Right atrium auricular region (tissue), 2 donors: ENCODE measurements at places on chromosomes 11 and 22. TPM values are rescaled to one million over a fixed set of nuclear protein-coding genes. Genes with fewer than 3 reads are reported as not detected.

DNA sequence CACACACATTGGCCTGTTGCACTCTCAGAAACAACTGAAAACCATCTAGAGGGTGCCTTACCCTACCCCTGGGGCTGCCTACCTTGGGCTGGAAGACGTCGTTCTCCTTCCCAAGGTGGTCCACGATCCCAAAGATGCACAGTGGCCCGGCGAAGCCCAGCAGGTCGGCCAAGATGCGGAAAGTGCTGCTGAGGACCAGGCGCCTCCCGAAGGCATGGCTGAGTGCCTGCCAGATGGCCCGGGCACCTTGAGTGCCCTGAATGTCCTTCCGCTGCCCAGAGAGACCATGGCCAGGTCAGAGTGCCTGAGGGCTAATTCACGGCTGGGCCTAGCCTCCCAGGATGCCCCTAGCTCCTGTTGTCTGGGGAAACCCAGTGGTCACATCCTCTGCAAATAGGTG, 16.2 kb downstream of the ABCC8 start:
- H3K27ac ChIP-seq, result no peak overlapping the region
- no peaks in the 10 kb centered on the region for H3K4me1 ChIP-seq
- H3K4me3 ChIP-seq, result no peak overlapping the region

GRCh38 chr22:22662095-22662494, 17.7 kb downstream of the GGTLC2 start:
- H3K4me3 ChIP-seq, result no peak overlapping the region
- no peak for DNase-seq
- no peak overlapping the region for H3K27ac ChIP-seq
- H3K27me3 ChIP-seq, result no peaks in the 10 kb centered on the region
- no peaks in the 10 kb centered on the region for H3K36me3 ChIP-seq

DNA sequence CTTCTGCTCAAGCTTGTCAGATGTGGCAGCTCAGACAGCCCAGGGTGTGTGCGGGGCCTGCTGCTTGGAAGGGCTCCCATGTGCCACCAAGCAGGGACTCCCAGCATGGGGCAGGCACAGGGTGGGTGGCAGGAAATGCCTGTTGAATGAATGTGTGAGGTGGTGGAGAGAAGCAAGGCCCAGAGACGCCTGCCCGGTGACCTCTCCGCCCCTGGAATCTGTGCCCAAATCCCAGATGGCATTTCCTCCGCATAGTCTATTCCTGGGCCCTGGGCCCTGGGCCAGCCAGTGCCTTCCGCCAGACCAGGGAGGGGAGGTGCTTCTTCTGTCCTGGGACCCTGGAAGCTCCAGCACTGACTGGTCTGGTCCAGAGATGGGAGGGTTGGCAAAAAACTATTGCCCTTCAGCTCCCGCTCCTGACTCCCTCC, 3.7 kb downstream of the CST6 start:
- peak overlapping the region; percentile 69 for H3K27ac ChIP-seq
- H3K4me3 ChIP-seq, result no peak overlapping the region
- peaks cover 4% of the 10 kb centered on the region for H3K27me3 ChIP-seq

GRCh38 chr11:46296528-46297448, 19.3 kb downstream of the CREB3L1 start:
- no peak for DNase-seq
- H3K27me3 ChIP-seq, result no peaks in the 10 kb centered on the region
- H3K4me3 ChIP-seq, result peak overlapping the region; percentile 65
- H3K36me3 ChIP-seq, result no peaks in the 10 kb centered on the region
- H3K27ac ChIP-seq, result peak overlapping the region; percentile 48

DNA sequence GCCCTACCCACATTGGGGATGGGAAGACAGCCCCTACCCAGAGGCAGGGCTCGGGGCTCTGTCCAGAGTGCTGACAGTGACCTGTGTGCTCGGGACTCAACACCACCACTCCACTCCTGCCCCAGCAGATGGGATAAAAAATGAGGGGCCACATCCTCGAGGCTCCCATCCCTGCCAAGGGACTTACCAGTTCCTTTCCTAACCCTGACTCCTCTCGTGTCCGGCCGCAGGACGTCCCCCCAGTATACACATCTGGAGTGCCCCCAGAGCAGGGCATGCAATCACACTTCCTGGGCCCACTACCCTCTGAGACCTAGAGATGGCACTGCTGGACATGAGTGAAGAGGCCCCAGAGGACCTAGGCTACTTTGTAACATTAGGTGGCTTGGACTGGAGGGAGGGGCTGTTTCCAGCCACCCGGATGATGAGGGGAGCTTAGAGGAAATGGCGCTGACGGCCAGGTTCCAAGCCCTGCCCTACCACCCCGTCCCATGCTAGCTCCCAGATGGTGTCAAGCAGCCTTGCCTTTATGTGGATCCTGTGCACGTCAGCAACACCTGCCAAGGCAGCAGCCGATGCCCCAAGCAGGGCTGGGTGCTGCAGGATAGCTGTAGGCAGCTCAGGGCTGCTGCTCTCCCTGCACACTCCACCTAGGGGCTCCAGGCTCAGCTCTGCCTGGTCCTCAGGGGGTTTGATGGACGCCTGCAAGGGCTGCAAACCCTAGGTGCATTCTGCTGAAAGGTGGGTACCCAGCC, 86.6 kb downstream of the DGCR2 start:
- no peak for DNase-seq
- H3K4me1 ChIP-seq, result no peaks in the 10 kb centered on the region
- no peak overlapping the region for H3K4me3 ChIP-seq

DNA sequence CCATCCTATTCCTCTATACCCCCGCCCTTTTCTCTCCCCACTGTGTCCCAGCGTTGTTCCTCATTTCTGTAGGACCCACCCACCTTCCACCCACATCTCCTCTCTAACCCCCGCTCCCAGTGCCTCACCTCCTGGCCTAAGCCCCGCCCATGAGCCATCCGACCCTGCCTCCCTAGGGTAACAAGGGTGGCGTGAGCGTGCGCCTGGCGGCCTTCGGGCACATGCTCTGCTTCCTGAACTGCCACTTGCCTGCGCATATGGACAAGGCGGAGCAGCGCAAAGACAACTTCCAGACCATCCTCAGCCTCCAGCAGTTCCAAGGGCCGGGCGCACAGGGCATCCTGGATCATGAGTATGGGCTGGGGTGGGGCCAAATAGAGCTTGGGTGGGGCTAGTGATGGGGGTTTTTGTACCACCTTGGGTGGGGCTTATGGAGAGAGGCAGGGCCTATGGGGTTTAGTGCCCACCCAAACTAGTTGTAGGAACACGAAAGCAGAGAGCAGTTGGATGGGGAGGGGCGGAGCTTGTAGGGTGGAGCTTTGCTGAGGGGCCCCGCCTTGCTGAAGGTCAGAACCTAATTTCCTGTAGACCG, 4.5 kb downstream of the INPP5J start:
- no peak for DNase-seq
- H3K4me3 ChIP-seq, result no peak overlapping the region
- H3K27me3 ChIP-seq, result no peaks in the 10 kb centered on the region
- H3K36me3 ChIP-seq, result peaks cover 7% of the 10 kb centered on the region

DNA sequence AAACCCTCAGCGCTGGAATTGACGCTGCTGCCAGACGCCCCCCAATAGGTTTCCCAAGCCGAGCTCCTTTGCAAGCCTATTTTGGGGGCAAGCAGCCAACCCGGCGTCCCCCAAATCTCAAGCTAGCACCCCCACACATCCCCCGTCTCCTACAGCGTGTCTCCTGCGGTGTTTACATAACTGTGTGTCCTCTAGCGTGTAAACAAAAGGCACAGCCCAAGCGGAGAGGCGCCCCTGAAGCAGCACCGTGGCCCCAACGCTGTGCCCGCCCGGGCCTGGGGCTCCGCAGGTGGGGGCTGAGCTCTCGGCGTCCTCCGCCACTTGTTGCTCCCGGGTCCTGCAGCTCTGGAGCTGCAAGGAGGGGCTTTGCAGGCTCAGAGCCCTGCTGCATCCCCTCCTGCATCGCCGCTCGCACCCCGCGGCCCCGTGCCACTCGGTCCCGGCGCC, 1.6 kb downstream of the CADM1 start:
- peak overlapping the region; percentile 88 for H3K27ac ChIP-seq
- H3K27me3 ChIP-seq, result no peaks in the 10 kb centered on the region
- no peaks in the 10 kb centered on the region for H3K4me1 ChIP-seq
- no peaks in the 10 kb centered on the region for H3K36me3 ChIP-seq
- peak overlapping the region; percentile 74 for H3K4me3 ChIP-seq

DNA sequence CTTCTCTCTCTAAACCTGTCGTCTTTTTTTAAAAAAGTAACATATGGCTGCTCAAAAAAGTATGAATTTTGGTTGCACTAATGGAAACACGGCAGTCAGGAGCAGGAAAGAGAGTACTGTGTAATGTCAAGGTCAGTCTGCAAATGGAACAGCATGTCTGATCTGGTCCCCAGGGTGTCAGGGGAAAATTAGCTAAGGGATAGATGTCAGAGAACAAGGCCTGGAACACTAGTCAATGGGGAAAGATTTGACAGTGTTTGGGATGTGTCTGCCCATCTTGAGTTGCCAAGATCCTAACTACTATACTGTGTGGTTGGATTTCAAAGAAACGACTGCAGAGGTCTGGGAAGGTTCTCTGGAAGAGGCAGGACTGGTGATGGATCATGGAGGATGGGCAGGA, 65.7 kb upstream of the PHOX2A start:
- DNase-seq, result no peak
- H3K4me3 ChIP-seq, result no peak overlapping the region
- H3K4me1 ChIP-seq, result peaks cover 5% of the 10 kb centered on the region
- H3K27me3 ChIP-seq, result no peaks in the 10 kb centered on the region

- no peaks in the 10 kb centered on the region for H3K27me3 ChIP-seq
- H3K27ac ChIP-seq, result no peak overlapping the region
- H3K36me3 ChIP-seq, result no peaks in the 10 kb centered on the region
These were observed 4.0 kb upstream of the INS start for GRCh38 chr11:2164861-2165555.

DNA sequence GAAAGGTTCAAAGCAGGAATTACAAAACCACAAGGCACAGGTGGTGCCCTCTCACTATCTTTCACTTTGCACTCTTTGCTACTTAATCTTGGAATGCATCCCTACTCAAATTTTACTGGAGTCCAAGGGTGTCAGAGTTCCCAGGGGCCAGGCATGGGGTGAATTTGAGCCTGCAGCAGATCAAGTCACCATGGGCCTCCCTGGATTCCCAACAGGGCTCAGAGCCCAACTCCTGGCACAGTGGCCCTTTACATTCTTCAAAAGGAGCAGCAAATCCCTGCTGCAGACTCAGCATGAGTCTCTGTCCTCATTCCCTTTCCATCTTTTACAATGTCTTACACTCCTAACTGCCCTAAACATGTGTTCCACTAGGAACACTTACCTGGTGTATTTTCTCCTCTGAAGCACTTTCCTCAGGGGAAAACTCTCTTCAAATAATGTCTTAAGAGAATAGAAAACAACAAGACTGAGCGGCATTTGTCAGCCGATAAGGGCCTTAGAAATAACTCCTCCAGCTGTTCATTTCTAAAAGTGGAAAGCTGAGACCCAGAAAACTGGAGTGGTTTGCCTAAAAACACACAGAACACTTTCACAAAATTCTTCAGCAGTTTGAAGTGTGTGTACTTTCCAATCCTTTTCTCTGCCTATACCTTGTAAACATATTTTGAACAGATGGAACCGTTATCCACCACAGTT, 596.0 kb downstream of the INSC start:
- H3K27me3 ChIP-seq, result no peaks in the 10 kb centered on the region
- peaks cover 4% of the 10 kb centered on the region for H3K4me1 ChIP-seq
- H3K27ac ChIP-seq, result no peak overlapping the region
- no peak overlapping the region for H3K4me3 ChIP-seq
- DNase-seq, result no peak

- DNase-seq, result no peak
- no peak overlapping the region for H3K27ac ChIP-seq
- H3K27me3 ChIP-seq, result no peaks in the 10 kb centered on the region
These were observed 450.4 kb downstream of the BRD1 start for GRCh38 chr22:49377306-49377705.

- no peaks in the 10 kb centered on the region for H3K27me3 ChIP-seq
- no peak for DNase-seq
- no peak overlapping the region for H3K4me3 ChIP-seq
- no peaks in the 10 kb centered on the region for H3K36me3 ChIP-seq
- H3K4me1 ChIP-seq, result no peaks in the 10 kb centered on the region
- H3K27ac ChIP-seq, result no peak overlapping the region
These were observed 44.3 kb downstream of the LINC01488 start for GRCh38 chr11:69525516-69526452.

GRCh38 chr11:117221775-117222517, 9.9 kb downstream of the PCSK7 start:
- no peaks in the 10 kb centered on the region for H3K27me3 ChIP-seq
- H3K4me1 ChIP-seq, result no peaks in the 10 kb centered on the region
- no peak overlapping the region for H3K4me3 ChIP-seq
- H3K27ac ChIP-seq, result peak overlapping the region; percentile 84
- peak; percentile 86 for DNase-seq
- H3K36me3 ChIP-seq, result peaks cover 49% of the 10 kb centered on the region

GRCh38 chr11:19426011-19426755, 185.4 kb upstream of the E2F8 start:
- no peaks in the 10 kb centered on the region for H3K27me3 ChIP-seq
- H3K4me3 ChIP-seq, result no peak overlapping the region
- H3K36me3 ChIP-seq, result no peaks in the 10 kb centered on the region

DNA sequence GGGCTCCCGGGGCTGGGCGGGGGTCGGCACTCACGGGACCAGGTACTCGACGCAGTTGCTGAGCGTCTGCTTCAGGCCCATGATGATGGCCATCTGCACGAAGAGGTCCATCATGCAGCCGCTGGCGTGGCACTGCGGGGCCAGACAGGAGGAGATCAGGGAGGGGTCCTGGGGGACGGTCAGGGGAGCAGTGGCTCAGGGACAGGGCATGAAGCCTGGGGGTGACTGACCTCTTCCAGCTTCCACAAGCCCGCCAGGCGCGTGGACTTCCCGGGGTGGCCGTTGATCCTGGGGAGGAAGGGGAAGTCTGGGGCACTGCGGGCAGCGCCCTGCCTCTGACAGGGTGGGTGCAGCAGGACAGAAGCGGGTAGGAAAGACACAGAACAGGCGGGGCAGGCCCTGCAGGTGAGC, 6.1 kb upstream of the SIGIRR start:
- no peaks in the 10 kb centered on the region for H3K36me3 ChIP-seq
- H3K4me1 ChIP-seq, result peaks cover 16% of the 10 kb centered on the region
- H3K27me3 ChIP-seq, result peaks cover 3% of the 10 kb centered on the region
- no peak overlapping the region for H3K27ac ChIP-seq
- no peak for DNase-seq
- H3K4me3 ChIP-seq, result no peak overlapping the region

DNA sequence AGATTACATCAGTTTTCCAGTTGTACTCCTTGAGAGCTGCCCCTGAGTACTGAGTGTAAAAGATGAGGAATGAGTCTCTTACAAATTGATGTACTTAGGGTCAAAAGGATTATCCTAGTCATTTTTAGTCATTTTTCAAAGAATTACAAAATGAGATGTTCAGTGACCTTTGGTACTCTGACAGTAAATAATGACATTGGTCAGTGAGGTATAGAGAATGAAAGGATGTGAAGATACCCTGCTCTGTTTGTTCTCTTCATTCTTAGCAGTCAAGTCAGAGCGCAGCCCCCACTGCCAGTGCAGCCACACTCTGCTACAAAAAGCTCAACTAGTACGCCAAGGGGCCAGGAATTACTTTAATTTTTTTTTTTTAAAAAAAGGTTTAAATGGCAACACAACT, 4.1 kb upstream of the ESAM start:
- no peak overlapping the region for H3K4me3 ChIP-seq
- H3K4me1 ChIP-seq, result peaks cover 21% of the 10 kb centered on the region
- no peak for DNase-seq

- H3K4me3 ChIP-seq, result no peak overlapping the region
- H3K36me3 ChIP-seq, result no peaks in the 10 kb centered on the region
- H3K27ac ChIP-seq, result no peak overlapping the region
These were observed 141.4 kb downstream of the NTM start for GRCh38 chr11:131511794-131512193.

The MRGPRX4 gene
- total RNA-seq, result not detected

The ADM gene
- 217 TPM for total RNA-seq

The DDX25 gene
- not detected for total RNA-seq

The OR5A1 gene
- not detected for total RNA-seq

The CCDC157 gene
- total RNA-seq, result 0.26 TPM

The SCUBE2 gene
- total RNA-seq, result 0.63 TPM

The LARGE1 gene
- total RNA-seq, result 101 TPM

The SMTNL1 gene
- total RNA-seq, result not detected
